ENCODE measurements at places on chromosomes 12 and 14. TPM values are rescaled to one million over a fixed set of nuclear protein-coding genes. Genes with fewer than 3 reads are reported as not detected.

DNA sequence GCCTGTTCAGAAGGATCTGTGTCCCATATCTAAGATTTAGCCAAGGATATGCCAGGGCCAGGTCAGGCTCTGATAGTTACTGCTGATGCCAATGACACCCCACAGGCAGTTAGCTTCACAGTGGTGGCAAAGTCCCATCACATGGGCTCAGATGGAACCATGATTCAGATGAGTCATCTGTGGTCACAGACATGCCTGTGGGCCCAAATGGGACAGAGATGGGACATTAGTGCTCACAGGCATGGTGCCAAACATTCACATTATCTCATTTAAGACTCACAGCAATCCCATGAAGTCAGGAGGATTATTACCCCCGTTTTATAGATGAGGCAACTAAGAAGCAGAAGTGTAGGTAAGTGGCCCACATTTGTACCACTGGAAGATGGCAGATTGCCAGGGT is 207.8 kb downstream of the DPF3 start:
- DNase-seq = no peak
- no peaks in the 10 kb centered on the region for H3K36me3 ChIP-seq
- H3K27me3 ChIP-seq = peaks cover 2% of the 10 kb centered on the region
- H3K4me3 ChIP-seq = no peak overlapping the region
- H3K4me1 ChIP-seq = no peaks in the 10 kb centered on the region

DNA sequence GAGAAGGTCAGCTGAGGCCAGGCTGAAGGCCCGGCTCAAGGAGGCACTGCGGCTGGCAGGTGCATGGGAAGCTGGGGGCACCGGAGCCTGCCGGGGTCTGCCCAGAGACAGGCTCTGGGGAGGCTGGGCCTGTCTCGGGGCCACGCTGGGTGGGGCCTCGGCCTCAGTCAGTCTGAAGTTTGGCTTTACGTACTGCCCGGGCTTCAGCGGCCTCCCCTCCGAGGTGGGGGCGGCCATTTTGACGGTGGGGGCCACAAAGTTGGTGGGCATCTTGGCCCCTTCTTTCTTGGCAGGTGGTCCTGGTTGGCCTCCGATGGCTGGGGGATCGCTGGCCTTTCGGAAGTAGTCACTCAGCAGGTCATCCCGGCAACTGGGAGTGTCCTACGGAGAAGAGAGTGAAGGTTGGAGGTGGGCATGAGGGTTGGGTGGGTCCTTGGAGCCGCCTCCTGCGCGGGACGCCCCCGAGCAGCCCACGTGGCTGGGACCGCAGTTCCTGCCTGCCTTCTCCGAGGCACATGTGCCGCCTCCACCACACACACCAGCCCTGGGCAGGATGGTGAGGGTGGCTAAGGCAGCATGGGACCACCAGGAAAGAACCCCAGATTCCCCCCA is 28.9 kb upstream of the GPR68 start:
- H3K4me3 ChIP-seq = no peak overlapping the region
- no peak for DNase-seq
- H3K36me3 ChIP-seq = no peaks in the 10 kb centered on the region
- H3K27me3 ChIP-seq = no peaks in the 10 kb centered on the region
- H3K27ac ChIP-seq = no peak overlapping the region
- peaks cover 12% of the 10 kb centered on the region for H3K4me1 ChIP-seq

DNA sequence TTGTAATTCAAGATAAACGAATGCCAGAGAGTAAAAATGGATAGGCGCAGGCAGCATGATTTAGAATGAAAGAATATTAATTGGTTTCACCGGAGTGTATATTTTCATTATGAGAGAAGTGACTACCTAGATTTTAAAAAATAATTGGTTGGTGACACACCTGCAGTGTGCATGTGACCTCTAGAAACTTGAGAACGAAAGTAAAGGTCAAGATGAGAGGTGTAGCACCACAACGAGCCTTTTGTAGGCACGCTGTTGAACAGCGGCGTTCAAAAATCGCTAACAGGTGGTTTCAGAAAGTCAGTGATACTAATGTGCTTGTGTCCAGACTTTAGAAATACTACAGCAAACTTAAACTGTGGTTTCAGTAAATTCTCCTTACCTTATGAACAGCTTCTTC is 123.8 kb downstream of the NPAS3 start:
- H3K4me3 ChIP-seq = no peak overlapping the region
- H3K27ac ChIP-seq = no peak overlapping the region
- H3K4me1 ChIP-seq = no peaks in the 10 kb centered on the region
- H3K27me3 ChIP-seq = no peaks in the 10 kb centered on the region

DNA sequence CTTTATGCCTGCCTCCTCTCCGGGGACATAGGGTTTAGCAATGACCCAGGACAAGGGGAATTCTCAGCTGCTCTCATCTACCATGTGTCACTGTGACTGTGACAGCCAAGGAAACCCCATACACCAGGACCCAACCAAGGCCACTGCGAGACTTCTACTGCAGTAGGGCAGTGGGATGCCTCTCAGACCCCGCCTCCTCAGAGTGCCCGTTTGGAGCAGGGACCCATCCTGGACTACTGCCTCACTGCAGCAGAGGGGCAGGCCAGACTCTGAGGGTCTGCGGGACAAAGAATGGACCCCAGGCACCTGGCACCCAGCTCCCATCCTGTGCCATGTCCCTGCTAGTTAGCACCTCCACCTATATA is 71.3 kb upstream of the DDX11 start:
- DNase-seq = no peak
- no peak overlapping the region for H3K4me3 ChIP-seq
- H3K4me1 ChIP-seq = no peaks in the 10 kb centered on the region
- no peaks in the 10 kb centered on the region for H3K27me3 ChIP-seq

DYNLL1 gene
- total RNA-seq = 303 TPM

DNA sequence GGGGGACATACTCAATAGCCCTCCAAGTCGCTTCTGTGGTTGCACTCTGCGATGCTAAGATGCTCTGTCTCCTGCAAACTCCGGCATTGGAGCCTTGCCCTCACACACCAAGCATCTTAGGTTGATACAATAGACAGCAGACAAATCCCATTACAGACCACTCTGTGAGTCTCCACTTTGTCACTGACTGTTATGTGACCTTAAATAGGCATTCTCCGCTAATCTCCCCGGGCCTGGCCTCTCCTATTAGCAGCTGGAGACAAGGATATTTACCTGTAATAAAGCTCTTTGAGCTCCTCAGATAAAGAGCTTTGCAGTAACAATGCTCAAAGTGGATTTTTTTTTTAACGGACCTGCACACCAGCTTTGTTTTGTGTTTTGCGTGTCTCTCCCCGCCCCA is 479.7 kb upstream of the TBX3 start:
- H3K27me3 ChIP-seq = no peaks in the 10 kb centered on the region
- no peaks in the 10 kb centered on the region for H3K36me3 ChIP-seq
- no peaks in the 10 kb centered on the region for H3K4me1 ChIP-seq
- DNase-seq = no peak
- H3K27ac ChIP-seq = no peak overlapping the region

- H3K4me1 ChIP-seq = no peaks in the 10 kb centered on the region
- no peaks in the 10 kb centered on the region for H3K36me3 ChIP-seq
- H3K4me3 ChIP-seq = no peak overlapping the region
- DNase-seq = no peak
- H3K27me3 ChIP-seq = no peaks in the 10 kb centered on the region
Observed at GRCh38 chr14:68583548-68584280, 209.2 kb downstream of the ZFP36L1 start.

GRCh38 chr14:68181519-68182326 is 362.1 kb downstream of the RAD51B start:
- H3K27ac ChIP-seq = no peak overlapping the region
- H3K4me1 ChIP-seq = no peaks in the 10 kb centered on the region
- H3K4me3 ChIP-seq = no peak overlapping the region
- no peak for DNase-seq
- no peaks in the 10 kb centered on the region for H3K27me3 ChIP-seq

DNA sequence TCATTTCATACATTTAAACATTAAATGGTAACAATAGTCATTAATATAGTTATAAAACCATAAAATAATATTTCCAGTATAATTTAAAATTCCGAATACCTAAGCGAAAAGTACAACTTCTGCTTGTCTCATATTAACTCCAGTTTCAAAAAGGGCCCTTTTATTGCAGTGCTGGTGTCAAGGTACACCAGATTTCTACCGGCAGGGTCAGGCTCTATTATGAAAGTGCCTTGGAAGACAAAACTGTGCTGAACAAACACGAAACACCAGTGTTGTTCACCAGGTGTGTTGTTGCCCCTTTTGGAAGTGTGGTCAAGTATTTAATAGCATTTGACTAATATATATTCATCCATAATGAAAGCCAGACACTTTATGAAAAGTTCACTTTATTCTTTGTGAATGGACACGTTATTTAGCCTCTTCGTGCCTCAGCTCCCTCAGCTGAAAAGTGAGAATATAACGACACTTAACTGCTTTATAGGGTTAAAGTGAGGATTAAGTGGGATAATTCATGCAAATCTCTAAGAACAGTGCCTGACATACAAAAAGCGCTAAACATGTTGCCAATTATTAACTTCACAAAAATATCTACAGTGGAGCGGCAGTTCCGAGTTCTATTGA is 20.3 kb upstream of the GNS start:
- no peaks in the 10 kb centered on the region for H3K36me3 ChIP-seq
- H3K4me1 ChIP-seq = no peaks in the 10 kb centered on the region
- no peaks in the 10 kb centered on the region for H3K27me3 ChIP-seq
- no peak for DNase-seq
- H3K4me3 ChIP-seq = no peak overlapping the region

- H3K27me3 ChIP-seq = no peaks in the 10 kb centered on the region
- H3K4me3 ChIP-seq = no peak overlapping the region
- no peaks in the 10 kb centered on the region for H3K4me1 ChIP-seq
- H3K36me3 ChIP-seq = no peaks in the 10 kb centered on the region
Observed at GRCh38 chr12:32217354-32218310, 111.0 kb downstream of the BICD1 start.

GRCh38 chr14:106879241-106879640 is 1352.9 kb downstream of the TMEM121 start:
- H3K27me3 ChIP-seq = no peaks in the 10 kb centered on the region
- H3K4me1 ChIP-seq = no peaks in the 10 kb centered on the region
- H3K4me3 ChIP-seq = no peak overlapping the region
- H3K36me3 ChIP-seq = no peaks in the 10 kb centered on the region
- no peak overlapping the region for H3K27ac ChIP-seq

- no peaks in the 10 kb centered on the region for H3K4me1 ChIP-seq
- no peaks in the 10 kb centered on the region for H3K27me3 ChIP-seq
- H3K36me3 ChIP-seq = no peaks in the 10 kb centered on the region
- no peak for DNase-seq
- H3K4me3 ChIP-seq = no peak overlapping the region
- H3K27ac ChIP-seq = no peak overlapping the region
Observed at GRCh38 chr12:49225576-49226166, 36.8 kb upstream of the TUBA1A start.
